Lung (tissue), 17 donors: ENCODE measurements at places on chromosomes 2 and 18. TPM values are rescaled to one million over a fixed set of nuclear protein-coding genes. Genes with fewer than 3 reads are reported as not detected.

DNA sequence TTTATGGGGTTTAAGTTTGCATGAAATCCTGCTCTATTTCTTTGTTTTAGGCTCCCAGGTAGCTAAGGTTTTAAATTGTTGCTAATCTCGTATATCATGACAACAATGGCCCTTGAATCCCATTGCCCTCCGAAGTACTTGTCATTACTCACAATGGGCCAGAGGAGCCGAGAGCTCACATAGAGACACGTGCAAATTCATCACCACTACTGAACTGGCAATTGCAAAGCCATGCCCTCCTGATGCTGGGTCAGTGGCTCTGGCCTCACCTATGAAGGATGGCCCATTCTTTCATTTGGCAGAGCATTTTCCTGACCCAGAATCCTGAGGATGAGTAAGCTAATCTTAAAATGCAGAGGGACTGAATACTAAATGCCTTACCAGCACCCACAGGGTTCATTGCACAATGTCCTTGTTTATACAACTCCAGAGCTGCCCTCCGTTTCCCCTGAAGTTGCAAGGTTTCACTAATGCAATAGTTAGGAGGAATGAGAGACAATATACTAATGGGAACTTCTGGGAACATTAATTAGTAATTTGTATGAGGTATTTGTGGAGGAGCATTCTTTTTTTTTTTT is 71.6 kb upstream of the GAREM1 start:
- H3K4me3 ChIP-seq: no peak overlapping the region
- no peak for DNase-seq
- no peaks in the 10 kb centered on the region for H3K36me3 ChIP-seq

LINC00305 gene
- not detected for total RNA-seq

GRCh38 chr2:19706332-19706731 is 195.5 kb downstream of the TTC32 start:
- DNase-seq: no peak

DNA sequence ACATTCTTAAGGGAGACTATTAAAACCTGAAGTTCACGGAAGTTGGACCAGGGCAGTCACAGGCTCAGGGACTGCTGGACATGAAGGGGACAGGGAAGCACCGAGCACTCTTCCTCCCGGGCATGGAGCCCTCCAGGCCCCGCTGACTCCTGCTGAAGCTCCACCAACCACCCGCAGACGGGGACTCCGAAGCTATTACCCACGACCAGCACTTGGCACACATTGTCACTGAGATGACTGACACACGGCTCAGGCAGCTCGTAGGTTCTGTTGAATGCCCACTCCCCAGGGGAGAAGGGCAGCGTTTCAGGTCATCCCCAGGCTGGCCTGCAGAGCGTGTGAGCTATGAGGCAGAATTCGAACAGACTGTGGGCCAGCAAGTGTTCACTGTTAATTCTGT is 234.8 kb downstream of the NDUFA10 start:
- H3K4me1 ChIP-seq: no peaks in the 10 kb centered on the region
- H3K27me3 ChIP-seq: no peaks in the 10 kb centered on the region
- H3K4me3 ChIP-seq: no peak overlapping the region
- no peaks in the 10 kb centered on the region for H3K36me3 ChIP-seq
- H3K27ac ChIP-seq: no peak overlapping the region
- DNase-seq: no peak

DNA sequence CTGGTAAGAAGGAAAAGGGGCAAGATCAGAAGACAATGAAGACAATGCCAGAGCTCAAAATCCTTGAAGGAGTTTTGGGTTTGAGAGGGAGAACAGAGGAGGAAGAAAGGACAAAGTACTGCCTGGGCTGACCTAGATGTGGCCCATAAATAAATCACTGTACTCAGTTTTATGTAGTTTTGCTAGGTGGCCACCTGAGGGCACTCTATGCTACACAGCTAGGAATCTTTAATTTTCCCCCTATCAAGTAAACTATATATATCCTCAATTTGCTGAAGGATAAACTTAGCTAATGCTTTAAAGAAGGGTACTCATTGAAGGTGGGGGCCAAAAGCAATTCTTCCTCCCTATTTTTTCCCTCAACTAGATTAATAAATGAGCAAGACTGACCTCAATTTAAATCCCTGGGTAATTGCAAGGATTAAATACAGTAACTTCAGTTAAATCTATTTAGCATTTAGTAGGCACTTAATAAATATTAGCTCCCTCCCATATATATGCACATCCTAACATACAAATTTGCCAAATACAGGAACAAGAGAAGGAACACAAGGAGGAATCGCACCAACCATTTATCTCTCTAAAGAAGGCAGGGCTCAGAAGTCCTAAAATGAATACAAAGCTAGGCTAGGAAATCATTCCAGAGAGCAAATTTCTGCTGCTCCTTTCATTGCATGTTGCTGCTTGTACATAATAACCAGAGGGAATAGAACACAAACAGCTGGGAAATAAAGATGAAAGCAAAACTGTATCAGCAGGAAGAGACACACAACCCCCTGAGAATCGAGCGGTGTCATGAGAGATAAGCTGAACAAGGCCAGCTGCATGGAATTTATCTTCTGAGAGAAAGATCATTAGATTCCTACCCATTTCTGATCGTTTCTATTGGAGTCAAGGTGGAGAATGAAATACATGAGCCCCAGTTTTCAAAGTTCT is 540.1 kb downstream of the NRXN1 start:
- peaks cover 5% of the 10 kb centered on the region for H3K4me1 ChIP-seq
- DNase-seq: peak; percentile 18
- no peaks in the 10 kb centered on the region for H3K27me3 ChIP-seq
- H3K36me3 ChIP-seq: no peaks in the 10 kb centered on the region
- no peak overlapping the region for H3K27ac ChIP-seq

DNA sequence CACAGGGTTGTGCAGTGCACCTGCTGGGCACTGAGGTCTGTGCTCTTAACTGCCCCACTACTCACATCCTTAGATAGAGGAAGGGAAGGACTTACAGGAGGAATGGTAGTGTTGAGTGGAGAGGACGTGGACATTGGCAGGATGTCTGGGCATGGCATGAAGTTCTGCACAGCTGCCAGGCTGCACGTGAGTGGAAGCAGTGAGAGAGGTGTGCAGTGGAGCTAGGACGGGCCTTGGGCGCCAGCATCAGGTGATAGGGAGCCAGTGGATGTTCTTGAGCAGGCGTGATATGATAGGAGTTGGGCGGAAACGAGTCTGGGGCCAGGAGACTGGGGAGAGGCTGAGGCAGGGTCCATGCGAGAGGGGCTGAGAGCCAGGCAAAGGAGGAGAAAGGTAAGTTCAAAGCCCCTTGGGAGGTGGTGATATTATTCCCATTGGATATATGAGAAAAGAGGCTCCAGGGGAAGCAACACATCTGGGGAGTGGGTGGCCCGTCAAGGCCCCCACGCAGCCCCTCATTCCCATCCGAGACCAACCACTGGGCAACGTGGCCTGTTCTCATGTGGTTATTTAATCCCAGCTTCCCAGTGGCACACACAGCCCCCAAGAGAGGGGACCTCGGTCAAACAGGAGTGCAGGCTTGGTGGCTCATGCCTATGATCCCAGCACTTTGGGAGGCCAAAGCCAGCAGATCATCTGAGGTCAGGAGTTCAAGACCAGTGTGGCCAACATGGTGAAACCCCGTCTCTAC is 45.7 kb upstream of the SNED1 start:
- H3K36me3 ChIP-seq: no peaks in the 10 kb centered on the region
- no peak overlapping the region for H3K4me3 ChIP-seq
- no peak overlapping the region for H3K27ac ChIP-seq
- DNase-seq: no peak
- H3K4me1 ChIP-seq: no peaks in the 10 kb centered on the region

GRCh38 chr18:73656691-73657090 is 490.9 kb downstream of the FBXO15 start:
- no peaks in the 10 kb centered on the region for H3K27me3 ChIP-seq
- H3K36me3 ChIP-seq: no peaks in the 10 kb centered on the region
- H3K4me3 ChIP-seq: no peak overlapping the region

ABCG5 gene
- 0.09 TPM for total RNA-seq

DNA sequence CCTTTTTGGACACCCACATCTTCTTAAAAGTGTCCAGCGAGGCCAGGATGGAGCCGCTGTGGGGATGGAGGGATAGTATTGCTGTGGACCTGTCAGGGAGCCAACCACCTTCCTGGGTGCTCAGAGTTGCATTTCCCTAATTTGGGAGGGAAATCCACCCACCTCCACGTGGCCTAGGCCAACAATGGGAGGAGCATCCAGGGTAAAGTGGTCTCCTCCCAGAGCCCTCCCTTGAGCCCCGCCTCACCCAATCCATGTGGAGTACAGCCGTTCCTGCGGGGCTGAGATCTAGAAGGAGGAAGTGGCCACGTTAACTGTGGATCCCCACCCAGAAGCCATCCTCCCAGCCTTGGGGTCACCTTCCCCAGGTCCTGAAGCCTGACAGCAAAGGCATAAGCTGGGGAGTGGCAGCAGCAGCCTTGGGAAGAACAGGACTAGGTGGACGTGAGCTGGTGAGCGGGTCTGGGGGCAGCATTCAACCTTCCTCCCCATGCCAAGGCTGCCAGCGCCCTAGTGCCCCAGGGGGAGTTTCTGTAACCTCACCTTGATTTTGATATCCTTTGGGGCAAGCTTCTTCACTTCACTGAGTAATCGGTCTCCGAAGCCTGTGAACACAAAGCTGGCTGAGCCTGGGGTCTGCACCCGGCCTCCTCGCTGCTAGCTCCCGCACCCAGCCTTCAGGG is 6.8 kb downstream of the ACTR1B start:
- H3K27me3 ChIP-seq: no peaks in the 10 kb centered on the region
- no peak overlapping the region for H3K27ac ChIP-seq
- DNase-seq: no peak
- no peak overlapping the region for H3K4me3 ChIP-seq
- H3K36me3 ChIP-seq: no peaks in the 10 kb centered on the region
- peaks cover under 1% of the 10 kb centered on the region for H3K4me1 ChIP-seq

DNA sequence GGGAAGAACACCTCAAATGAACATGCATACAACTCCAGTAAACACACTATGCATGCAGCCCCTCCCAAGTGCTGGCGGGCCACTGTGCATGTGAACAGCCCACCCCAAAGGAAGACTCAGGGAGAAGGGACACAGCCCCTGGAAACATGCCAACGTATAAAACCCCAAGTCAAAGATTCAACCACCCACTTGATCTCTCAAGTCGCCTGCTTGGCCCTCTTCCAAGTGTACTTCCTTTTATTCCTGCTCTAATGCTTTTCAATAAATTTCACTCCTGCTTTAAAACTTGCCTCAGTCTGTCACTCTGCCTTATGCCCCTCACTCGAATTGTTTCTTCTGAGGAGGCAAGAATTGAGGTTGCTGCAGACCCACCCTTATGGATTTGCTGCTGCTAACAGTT is 139.1 kb downstream of the C1D start:
- no peak overlapping the region for H3K27ac ChIP-seq
- H3K4me3 ChIP-seq: no peak overlapping the region
- H3K27me3 ChIP-seq: no peaks in the 10 kb centered on the region
- no peaks in the 10 kb centered on the region for H3K4me1 ChIP-seq

- H3K36me3 ChIP-seq: no peaks in the 10 kb centered on the region
- no peaks in the 10 kb centered on the region for H3K27me3 ChIP-seq
- no peak overlapping the region for H3K27ac ChIP-seq
Measured at GRCh38 chr2:134178138-134178877, 75.6 kb upstream of the MGAT5 start.

DNA sequence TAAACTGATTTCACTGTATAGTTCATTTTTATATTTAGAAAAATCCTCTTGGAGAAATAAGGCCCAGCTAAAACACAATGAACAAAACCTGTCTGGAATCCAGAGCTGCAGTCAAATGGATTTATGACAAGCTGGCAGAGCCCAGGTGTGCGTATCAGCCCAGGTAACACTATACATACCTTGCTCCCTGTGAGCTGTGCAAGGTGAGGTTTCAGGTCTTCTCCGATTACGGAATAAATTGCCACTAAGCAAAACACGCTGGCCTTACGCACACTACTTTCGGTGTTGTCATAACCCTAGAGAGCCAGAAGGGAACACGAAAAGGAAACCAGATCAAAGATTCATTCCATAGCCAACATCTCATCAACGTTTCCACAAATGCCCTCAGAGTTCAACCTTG is 61.9 kb upstream of the TFCP2L1 start:
- H3K27ac ChIP-seq: no peak overlapping the region
- H3K4me3 ChIP-seq: no peak overlapping the region
- DNase-seq: no peak
- no peaks in the 10 kb centered on the region for H3K4me1 ChIP-seq

DNA sequence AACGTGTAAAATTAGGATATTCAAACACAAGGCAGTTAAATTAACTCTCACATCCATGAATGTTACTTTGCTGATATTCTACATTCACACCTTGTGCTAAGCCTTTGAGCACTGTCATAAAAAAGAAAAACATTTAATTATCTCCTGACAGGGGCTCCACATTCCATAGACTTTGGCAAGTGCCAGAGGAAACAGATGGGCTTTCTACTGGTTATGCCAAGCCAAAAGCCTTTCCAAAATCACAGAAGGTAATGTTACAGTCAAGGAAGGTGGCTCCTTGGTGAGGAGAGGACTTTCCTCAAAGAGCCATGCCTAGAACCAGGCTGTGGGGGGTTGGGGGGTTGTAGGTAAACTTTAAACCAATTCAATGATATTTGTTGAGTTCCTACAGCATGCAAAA is 12.4 kb downstream of the MYO5B start:
- H3K27ac ChIP-seq: no peak overlapping the region
- no peaks in the 10 kb centered on the region for H3K4me1 ChIP-seq
- peaks cover 5% of the 10 kb centered on the region for H3K27me3 ChIP-seq
- DNase-seq: no peak
- no peaks in the 10 kb centered on the region for H3K36me3 ChIP-seq
- no peak overlapping the region for H3K4me3 ChIP-seq

- peaks cover 11% of the 10 kb centered on the region for H3K4me1 ChIP-seq
- H3K27me3 ChIP-seq: peaks cover 9% of the 10 kb centered on the region
- H3K36me3 ChIP-seq: no peaks in the 10 kb centered on the region
- no peak overlapping the region for H3K4me3 ChIP-seq
- H3K27ac ChIP-seq: no peak overlapping the region
- DNase-seq: peak; percentile 57
Measured at GRCh38 chr2:120734930-120735651, 577 bp upstream of the GLI2 start.

PROKR1 gene
- not detected for total RNA-seq

TMEM37 gene
- 14.3 TPM for total RNA-seq

MPPE1 gene
- 41.3 TPM for total RNA-seq

HRH4 gene
- total RNA-seq: 0.89 TPM

FER1L5 gene
- 0.64 TPM for total RNA-seq

DNA sequence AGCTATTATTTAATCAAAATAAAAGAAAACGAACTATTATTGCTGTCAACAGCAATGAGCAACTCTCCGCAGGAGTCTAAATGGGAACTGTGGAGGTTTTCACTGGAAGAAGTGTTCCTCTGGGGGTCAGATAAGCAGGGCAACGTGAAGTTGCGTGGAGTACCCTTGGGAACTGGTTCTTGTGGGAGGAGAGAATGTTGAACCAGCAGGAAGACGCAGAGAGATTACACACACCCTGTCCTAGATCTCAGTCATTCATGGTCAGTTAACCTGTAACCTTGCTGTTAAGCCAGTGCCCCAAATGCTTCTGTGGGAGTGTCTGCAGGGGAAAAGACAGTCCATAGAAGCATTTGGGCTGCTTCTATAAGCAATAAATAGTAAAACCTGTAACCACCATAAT is 20.4 kb upstream of the CABLES1 start:
- no peaks in the 10 kb centered on the region for H3K36me3 ChIP-seq
- peaks cover 4% of the 10 kb centered on the region for H3K4me1 ChIP-seq
- no peak for DNase-seq
- H3K27me3 ChIP-seq: no peaks in the 10 kb centered on the region
- no peak overlapping the region for H3K4me3 ChIP-seq

GRCh38 chr2:58985541-58985940 is 744.4 kb upstream of the FANCL start:
- no peak for DNase-seq
- H3K4me3 ChIP-seq: no peak overlapping the region
- no peaks in the 10 kb centered on the region for H3K36me3 ChIP-seq
- H3K27ac ChIP-seq: no peak overlapping the region
